Stimulated activated CD4-positive, alpha-beta T cell treated with anti-CD3 and anti-CD28 coated beads, Interleukin-4, amount 100 ng/mL, for 1 hour (primary cell): ENCODE measurements at places on chromosomes 2 and 18.

DNA sequence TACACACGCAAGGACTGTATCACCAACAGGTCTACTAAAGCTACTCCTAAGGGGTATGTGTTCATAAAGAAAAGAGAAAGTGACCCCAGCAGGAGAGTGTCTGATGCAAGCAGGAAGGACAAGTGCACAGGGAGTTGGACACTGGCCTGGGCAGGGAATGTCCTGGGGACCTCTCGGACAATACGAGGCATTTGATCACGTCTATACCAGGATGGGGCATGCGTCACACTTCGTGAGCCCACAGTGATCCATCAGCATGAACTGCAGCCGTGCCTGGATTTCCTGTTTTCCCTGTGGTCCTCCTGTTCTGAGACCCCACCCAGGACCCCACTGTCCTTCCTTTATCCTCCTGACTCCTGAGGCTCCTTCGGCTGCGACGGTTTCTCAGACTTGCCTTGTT is 113.9 kb downstream of the HDAC4 start:
- DNase-seq, result no peak

GRCh38 chr2:200314976-200315567 is 8.6 kb downstream of the SPATS2L start:
- DNase-seq, result no peak

DNA sequence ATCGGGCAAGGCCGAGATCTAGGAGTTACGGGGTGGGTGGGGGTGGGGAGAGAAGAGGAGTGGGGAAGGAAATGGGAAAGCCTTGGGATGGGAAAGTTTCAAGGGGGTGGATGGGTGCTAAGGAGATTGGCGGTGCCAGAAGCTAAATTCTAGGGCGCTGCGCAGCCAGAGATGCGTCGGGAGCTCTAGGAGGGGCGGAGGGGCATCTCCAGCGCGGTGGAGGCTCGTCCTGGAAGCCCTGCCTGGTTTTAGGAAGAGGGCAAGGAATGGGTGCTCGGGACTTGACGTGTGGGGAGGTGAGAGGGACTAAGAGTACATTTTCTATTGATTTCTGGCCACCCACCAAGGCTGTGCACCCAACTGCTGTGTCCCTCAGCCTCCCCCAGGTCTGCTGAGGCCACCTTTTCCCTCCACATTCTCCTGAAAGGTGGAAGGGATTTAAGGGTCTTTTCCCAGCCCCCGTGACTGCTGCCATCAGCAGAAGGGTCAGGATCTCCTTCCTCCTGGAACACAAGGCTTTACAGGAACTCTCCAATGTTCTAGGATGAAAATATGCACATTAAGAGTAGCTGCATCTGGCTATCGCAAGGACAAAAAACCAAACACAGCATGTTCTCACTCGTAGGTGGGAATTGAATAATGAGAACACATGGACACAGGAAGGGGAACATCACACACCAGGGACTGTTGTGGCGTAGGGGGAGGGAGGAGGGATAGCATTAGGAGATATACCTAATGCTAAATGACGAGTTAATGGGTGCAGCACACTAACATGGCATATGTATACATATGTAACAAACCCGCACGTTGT is 1.4 kb downstream of the C2orf72 start:
- DNase-seq, result no peak

DNA sequence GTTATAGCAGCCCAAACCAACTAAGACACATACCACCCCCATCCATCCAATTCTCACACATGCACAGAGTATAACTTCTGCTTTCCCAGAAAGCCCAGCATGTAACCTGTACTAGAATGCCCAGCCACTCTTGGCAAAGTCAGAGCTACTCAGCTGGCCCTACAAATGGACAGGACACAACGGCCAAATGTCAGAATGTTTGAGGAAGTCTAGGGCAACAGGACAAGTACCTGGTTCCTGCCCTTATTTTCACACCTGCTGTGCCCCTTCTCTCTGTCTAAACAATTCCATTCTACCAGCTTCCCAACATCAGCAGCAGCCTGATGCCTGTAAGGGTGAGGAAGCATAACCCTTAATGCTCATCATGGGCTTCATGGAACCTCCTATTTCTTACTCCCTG is 15.1 kb upstream of the BZW1 start:
- no peak for DNase-seq

GRCh38 chr2:48131539-48132270 is 225.4 kb upstream of the FBXO11 start:
- no peak for DNase-seq

DNA sequence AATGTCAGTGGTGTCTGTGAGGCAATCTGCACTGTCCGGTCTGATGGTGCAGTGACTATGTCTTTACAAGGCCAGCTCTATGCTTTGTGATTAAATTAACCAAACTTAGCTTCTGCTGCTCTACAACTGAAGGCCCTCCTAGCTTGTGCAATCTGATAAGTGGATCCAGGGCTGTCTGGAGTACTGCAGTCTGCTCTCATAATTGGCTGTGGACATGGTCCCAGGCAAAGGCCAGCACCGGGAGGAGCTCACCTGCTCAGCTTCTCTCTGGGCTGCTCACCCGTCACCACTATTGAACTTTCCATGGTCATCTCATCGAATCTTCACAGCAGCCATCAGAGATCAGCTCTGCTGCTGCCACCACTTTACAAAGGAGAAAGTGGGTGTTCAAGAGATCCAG is 13.0 kb upstream of the APCDD1 start:
- no peak for DNase-seq

- peak; percentile 1 for DNase-seq
Observed at GRCh38 chr18:79508565-79509535, 113.1 kb downstream of the NFATC1 start.

DNA sequence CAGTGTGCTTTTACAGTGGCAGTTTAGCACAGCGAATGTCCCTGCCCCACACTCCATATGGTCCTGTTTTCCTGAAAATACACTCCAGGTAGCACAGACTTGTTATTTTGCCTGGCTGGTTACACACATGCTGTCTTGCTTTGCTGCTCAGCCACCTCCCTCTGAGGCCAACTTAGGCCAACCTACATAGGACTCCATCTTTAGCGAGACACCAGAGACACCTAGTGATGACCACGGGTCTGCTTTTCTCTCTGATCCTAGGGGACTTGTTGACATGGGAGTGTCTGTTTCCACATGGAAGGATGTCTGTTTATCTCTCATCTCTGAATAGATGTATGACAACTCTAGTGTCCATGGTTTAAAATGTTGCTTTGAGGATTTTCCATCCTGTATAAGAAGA is 43.3 kb downstream of the PLEKHB2 start:
- no peak for DNase-seq

DNA sequence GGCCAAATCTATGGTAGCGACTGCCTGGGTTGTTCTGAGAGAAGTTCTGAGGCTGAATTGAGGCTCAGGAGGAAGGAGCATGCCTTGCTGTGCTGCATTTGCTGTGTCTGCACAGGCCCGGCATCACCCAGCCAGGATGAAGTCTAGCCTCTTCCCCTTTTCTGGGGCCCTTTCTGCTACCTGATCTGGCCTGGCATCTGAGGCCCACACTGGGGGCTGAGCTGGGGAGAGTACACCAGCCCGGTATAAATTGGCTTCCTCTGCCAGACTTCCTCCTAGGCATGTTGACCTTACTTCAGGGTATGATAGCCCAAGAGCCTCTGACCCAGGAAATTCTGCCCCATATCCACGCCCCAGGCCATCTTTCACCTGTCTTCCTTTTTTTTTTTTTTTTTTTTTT is 30.0 kb downstream of the MRPL35 start:
- no peak for DNase-seq

- peak; percentile 63 for DNase-seq
Observed at GRCh38 chr2:235779444-235779896, 285.6 kb downstream of the AGAP1 start.

GRCh38 chr2:203730883-203731282 is 24.4 kb downstream of the CD28 start:
- DNase-seq, result no peak

- DNase-seq, result no peak
Observed at GRCh38 chr2:32290000-32290339, 12.3 kb downstream of the YIPF4 start.

DNA sequence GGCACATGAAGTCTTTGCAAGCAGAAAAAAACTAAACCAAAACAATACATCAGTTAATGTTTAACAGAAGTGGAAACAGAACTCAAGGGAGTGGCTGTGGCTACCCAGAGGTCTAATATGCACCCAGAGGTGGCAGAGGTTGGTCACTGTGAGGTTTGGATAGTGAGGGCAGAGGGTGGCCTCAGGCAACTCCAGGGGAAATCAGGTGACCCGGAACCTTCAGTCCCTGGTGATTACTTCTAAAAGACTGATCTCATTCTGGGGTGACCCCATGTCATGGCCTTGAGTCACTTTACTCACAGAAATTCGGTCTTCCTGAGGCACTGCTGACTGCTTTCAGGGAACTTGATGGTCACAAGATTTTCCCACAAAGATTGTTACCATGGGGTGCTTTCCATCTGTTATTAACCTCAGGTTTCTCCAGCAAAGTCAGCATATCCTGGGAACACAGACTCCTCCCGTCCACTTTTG is 99.4 kb downstream of the TMEM17 start:
- DNase-seq, result no peak

DNA sequence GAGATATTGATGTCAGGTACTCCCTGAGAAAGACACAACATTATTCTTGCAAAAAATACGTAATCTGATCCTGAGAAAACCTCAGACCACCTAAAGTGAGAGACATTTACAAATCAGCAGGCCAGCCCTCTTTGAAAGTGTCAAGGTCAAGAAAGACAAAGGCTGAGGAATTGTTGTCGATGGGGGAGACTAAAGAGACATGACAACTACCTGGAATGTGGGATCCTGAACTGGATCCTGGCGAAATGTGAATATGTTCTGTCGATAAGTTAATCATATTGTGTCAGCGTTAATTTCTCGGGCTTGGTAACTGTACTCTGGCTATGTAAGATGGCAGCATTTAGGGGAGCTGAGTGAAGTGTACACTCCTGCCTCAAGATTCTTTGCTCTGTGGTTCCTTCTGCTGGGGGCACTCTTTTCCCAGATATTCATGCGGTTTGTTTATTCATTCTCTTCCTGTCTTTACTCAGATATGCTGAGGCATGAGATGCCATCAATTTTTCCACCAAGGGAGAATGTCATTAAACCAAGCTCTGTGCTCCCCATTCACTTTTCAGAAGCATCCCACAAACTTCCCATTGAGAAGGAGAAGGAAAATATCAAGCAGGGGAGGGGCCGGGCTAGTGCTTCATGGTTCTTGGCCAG is 154.9 kb downstream of the CAPN13 start:
- no peak for DNase-seq

DNA sequence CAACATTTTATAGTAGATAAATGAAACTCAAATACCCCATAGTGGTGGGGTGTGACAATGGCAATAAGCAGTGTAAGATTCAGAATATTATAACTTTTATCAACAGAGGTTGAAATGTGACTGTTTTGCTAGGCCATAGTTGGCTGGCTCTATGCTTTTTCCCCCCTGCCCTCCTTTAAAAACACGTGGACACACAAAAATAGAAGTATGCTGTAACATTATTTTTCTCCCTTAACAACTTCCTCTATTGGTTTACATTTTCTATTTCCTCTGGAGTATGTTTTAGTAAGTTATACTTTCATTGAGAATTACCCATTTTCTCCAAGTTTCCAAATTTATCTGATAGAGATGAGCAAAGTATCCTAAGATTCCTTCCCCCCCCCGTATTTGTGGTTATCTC is 31.1 kb downstream of the NDUFAF7 start:
- no peak for DNase-seq

DNA sequence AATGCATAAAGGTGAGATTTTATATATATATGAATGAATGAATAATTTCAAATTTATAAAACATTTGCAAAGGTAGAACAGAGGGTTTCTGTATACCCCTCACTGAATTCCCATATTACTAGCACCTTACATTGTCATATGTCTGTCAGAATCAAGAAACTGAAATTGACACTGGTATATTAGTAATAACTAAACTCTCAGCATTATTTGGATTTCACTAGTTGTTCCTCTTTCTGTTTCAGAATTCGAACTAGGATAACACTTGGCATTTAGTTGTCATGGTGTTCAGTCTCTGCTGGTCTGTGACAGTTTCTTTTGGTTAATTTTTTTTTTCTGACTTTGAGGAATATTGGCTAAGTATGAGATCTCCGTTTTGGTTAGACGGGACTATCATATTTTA is 275.9 kb downstream of the DCC start:
- no peak for DNase-seq
